Putamen (tissue), 1 donor: ENCODE measurements at places on chromosomes 5 and 9.

GRCh38 chr9:36263683-36264082 is 5.4 kb upstream of the GNE start:
- no peak for DNase-seq

- no peak for DNase-seq
Measured at GRCh38 chr5:142969186-142969585, 199.0 kb downstream of the ARHGAP26 start.

DNA sequence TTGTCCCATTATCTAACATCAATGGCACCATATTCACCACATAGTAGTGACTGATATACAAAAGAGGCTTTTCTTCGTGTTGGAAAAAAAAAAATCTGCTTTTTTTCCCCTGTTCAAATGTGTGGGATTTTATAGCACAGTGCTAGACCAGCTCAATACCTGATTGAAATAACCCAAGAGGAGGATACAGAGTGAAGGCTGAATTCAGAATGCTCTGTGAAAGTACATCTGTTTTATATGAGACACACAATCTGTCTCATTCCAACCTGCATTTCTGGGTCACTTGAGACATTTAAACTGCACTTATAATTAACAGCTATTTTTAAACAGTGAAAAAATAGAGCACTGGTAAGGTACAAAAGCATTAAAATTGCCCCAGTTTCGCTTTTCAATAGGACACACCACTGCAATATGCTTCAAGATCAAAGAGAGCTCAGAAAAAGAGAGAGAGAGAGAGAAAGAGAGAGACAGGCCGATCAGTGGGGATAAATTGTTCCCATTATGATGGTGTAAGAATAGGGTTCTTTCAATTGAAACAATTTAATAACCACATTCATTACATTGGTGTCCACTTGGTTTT is 179.3 kb downstream of the NR2F1-AS1 start:
- DNase-seq = peak; percentile 22

GRCh38 chr5:131611064-131611381 is 24.0 kb downstream of the RAPGEF6 start:
- DNase-seq = no peak

DNA sequence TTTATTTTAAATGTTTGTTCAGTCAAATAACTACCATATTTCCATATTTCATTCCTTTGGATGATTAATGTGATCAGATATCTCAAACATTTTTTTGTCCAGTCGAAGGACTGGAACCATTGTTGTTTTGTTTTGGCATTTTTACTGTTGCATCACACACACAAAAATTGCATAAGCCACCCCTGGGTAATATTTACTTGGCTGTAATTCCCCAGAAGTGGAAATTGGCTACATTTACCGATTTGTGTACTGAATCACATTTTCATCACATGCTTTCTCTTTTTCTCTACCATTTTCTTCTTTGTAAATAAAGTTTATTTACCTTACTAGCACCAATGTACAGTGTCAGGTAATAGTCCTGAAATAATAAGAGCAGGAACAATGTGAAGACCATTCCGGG is 1729.7 kb upstream of the WWC1 start:
- DNase-seq = no peak

DNA sequence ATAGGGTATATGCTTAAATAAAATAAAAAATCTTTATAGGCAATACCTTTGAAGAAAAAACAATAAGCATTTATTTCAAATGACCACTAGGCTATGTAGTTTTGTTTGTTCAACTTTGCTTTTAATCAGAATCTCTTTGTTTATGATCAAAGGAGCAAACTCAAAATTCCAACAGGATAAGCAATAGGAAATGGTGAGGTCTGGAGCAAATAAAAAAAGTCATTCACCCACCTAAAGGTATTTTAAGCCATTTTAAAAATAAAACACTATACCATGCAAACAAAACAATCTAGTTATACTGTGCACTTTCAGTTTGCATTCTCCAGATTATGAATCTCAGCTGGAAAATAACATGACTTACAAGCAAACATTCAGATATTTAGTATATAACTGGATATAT is 35.3 kb upstream of the CYFIP2 start:
- no peak for DNase-seq

GRCh38 chr9:92535940-92536850 is at the start of gene ECM2:
Gene ECM2 (minus strand): TSS chr9:92535990. CDS start chr9:92522866, 13,124 bp downstream.
- peak; percentile 6 for DNase-seq
